ENCODE measurements at places on chromosomes 7 and 10.

- DNase-seq = no peak
Observed at GRCh38 chr7:112161253-112162141, 44.7 kb downstream of the DOCK4 start.

- no peak for DNase-seq
Observed at GRCh38 chr10:88505265-88505664, 77.9 kb downstream of the RNLS start.

- DNase-seq = no peak
Observed at GRCh38 chr10:46018453-46019176, 11.8 kb downstream of the NCOA4 start.

GRCh38 chr7:25802473-25802872 is 349.5 kb upstream of the NFE2L3 start:
- DNase-seq = no peak

GRCh38 chr10:47137311-47137851 is 162.6 kb upstream of the GDF10 start:
- no peak for DNase-seq

DNA sequence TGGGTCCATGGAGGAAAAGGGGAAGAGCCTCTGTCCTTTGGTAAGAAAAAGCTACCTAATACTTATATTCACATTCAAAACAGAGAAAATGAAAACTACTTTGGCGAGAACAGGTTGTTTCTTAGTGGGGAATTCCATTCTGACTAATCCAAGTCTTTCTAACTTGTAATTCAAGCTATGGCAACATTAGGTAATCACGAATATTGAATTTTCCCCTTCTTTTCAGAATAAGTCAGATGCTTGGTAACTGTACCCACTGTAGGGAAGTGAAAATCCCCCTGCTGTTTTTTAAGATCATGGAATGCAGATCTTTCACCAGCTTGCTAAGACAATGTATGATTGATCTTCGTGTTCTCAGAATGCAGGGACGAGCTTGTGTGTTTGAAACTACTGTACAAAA is 384.4 kb downstream of the TCERG1L start:
- DNase-seq = no peak

DNA sequence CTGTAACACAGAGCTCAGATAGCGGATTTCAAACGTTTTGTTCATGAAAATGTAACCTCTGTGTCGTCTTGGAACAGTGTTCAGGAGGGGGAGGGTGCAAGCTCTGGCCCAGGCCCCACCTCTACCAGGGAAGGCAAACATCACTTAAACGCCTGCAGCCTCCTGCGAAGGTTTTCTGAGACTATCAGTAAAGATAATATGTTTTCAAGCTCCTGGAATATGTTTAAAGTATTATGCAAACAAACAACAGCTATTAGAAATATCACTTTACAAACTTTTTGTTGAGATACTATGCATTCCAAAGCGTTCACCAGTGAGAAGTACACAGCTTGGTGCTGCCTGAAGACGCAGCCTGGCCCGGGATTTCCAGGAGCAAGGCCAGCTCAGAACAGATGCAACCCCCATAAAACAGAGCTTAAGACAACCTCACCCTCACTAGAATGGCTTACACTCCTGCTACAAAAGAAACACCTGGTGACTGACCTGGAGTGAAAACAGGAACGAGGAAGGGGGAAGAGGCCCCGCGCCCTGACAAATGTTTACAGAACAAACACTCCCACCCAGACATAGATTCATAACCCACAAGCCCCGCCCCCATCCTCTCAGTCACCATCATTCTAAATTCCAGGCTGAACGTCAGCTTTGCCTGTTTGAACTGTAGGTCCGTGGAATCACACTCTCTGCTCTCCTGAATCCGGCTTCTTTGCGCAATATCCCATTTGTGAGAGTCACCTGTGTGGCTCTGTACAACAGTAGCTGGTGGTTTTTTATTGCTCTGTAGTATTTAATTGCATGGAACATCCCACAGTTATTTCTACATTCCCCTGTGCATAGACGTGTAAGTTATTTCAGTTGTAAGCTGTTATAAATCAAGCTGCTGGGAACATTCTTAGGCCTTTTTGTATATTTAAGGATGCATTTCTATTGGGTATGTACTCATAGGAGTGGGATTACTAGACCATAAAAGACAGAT is 155.0 kb downstream of the PTPRN2 start:
- no peak for DNase-seq

GRCh38 chr10:77899690-77900089 is 26.9 kb downstream of the DLG5 start:
- no peak for DNase-seq

- DNase-seq = no peak
Observed at GRCh38 chr10:2387261-2387660, 649.9 kb upstream of the ADARB2 start.

GRCh38 chr7:84829719-84830118 is 357.1 kb downstream of the SEMA3D start:
- no peak for DNase-seq

GRCh38 chr10:21978191-21978862 is 25.2 kb downstream of the DNAJC1 start:
- no peak for DNase-seq

DNA sequence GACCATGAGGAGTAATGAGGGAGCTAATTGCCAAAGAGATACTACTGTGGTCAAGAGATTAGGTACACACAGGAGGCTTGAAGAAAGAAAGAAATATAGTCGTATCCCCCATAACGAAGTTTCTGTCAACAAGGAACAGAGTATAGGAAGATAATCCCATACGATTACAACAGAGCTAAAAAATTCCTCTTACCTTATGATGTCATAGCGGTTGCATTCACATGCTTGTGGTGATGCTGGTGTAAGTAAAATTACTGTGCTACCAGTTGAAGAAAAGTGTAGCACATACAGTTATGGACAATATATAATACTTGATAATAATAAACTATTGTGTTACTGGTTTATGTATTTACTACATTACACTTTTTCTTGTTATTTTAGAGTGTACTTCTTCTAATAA is 51.6 kb upstream of the CASD1 start:
- DNase-seq = no peak

DNA sequence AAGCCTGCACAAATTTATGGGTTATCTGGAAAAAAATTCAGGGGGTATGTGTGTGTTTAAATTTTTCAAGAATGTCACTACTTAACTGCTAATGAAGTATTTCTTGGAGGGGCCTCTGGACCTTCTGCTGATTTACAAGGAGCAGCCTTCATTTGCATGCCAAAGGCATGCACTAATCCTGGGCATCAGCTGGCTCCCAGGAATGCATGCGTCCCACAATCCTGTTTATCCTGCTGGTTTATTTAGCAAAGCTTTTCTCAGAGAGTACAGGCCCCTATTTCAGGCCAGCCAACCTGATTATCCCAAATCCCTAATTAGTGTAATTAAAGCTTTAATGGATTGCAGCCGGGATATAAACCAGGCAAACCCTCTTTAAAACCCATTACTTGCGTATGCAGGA is 170.4 kb downstream of the TAX1BP1 start:
- no peak for DNase-seq

GRCh38 chr7:86980223-86980622 is 79.2 kb downstream of the ELAPOR2 start:
- DNase-seq = no peak

GRCh38 chr10:23422003-23422411 is 16.9 kb upstream of the OTUD1 start:
- no peak for DNase-seq

DNA sequence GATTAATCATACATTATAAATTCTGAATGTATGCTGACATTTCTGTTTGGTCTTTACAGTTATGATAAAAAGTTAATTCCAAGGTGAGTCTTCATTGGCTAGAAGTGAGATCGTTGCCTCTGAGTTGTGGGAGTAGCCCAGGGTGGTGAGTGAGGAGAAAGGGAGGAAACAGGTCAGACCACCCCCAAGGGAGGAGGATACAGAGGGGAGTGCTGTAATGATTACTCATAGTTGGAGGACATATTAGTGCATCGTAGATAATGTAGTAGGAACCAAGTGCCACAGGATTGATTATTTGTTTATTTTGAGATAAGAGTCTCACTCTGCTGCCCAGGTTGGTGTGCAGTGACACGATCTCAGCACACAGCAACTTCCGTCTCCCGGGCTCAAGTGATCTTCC is 672.2 kb downstream of the INHBA start:
- DNase-seq = no peak

DNA sequence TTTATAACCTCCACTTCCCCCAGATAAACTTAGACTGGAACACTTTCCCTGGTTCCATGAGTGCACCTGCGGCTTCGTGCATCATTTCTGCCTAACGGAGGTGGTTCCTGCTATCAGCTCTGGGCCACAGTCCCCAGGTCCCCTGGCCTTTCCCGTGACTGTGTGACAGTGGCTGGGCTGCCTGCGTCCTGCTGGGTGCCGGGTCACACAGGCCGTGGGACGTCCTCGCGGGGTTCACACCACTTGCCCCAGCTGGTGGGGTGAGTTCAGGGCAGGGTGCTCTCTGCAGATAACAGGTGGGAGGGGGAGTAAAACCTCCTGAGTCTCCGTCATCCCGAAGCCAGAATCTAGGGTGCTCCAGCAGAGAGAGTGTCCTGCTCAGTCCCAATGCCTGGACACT is 58.7 kb upstream of the CFAP46 start:
- no peak for DNase-seq

GRCh38 chr7:32034052-32034451 is 36.2 kb downstream of the PDE1C start:
- DNase-seq = no peak

DNA sequence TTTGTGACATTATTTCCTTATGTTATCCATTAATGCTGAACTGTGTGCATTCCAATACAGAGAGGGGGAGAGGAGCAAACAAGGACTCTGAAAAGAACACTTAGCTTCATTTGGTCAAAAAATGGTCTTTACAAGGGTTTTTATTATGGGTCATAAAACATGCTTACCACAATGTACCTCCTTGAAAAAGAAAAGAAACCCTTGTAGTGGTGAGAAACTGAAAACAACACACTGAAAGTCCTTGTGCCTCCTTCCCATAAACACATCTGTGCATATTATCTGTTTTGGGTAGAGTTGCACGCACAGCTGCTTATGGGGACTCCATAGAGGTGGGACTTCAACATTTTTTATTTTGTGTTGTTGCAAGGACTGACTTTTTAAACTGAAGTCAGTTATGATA is 98.7 kb downstream of the CDK6 start:
- no peak for DNase-seq

- DNase-seq = no peak
Observed at GRCh38 chr7:68176974-68177373, 1180.3 kb downstream of the TYW1 start.

DNA sequence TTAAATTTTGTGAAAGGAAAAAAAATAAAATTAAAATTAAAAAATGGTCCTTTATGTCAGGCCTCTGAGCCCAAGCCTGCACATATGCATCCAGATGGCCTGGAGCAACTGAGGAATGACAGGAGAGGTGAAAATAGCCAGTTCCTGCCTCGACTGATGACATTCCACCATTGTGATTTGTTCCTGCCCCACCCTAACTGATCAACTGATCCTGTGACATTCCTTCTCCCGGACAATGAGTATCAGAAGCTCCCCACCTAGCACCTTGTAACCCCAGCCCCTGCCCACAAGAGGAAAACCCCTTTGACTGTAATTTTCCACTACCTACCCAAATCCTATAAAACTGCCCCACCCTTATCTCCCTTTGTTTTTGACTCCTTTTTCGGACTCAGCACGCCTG is 972.2 kb upstream of the GHITM start:
- DNase-seq = no peak

- DNase-seq = no peak
Observed at GRCh38 chr10:89625041-89625765, 19.8 kb downstream of the PANK1 start.

- DNase-seq = no peak
Observed at GRCh38 chr10:21263263-21263803, 262.1 kb downstream of the SKIDA1 start.

GRCh38 chr10:25080880-25081581 is 64.6 kb downstream of the THNSL1 start:
- DNase-seq = peak; percentile 28

DNA sequence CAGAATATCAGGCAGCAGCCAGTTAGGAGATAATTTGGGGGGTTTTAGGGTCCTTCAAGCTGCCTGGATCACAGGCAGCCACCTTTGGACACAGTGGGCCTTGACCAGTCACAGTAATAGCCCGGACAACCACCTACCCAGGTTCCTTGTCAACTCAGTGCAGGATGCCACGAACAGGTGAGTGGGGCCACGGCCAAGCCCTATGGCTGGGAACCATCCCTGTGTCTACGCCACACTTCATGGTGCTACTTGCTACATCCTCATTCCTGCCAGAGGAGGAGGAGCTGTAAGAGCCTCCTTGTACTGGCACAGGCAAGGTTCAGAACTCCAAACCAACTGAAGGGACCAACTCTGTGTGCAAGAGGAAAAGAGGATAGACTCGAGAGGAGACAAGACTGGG is 19.9 kb downstream of the ITPRIP start:
- no peak for DNase-seq

- DNase-seq = no peak
Observed at GRCh38 chr10:5525561-5526341, 990 bp downstream of the CALML3 start.

DNA sequence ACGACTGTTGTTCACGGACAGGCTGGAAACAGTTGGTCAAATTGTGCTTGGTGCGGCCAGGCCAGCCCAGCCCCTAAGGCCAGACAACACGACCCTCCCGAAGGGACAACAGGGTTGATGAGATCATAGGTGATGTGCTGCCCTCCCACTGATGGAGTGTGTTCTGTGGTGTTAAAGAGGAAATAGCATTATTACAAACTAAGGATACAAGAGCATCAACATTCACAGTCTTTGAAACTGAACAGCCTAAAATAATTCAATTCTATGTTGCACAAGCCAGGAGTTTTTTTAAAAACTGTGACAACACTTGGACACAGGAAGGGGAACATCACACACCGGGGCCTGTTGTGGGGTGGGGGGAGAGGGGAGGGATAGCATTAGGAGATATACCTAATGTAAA is 87.6 kb downstream of the FAM53B start:
- DNase-seq = no peak

DNA sequence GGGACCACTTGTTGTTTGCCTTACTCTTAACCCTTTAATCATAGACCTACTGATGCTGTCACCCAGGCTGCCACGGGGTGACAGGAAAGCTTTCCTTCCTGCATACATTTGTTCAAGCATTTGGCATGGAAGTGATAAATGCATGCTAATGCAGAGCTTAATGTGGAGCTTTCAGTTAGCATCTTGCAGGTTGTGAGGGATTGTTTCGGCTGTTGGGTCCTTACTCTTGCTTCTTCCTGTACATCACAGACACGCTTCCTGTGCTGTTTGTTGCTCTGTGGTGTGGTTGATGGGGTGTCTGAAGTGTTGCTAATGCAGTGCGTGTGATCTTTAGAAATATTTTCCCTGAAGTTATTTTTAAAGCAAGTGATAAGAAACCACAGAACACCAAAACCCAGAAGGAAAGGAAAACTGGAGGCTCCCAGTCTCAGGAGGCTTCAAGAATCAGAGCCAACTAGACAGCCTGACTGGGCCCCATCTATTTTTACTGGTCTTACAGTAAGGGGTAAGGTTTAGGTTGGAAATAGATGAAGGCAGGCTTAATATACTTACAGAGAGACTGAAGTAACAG is 143.1 kb downstream of the CHN2 start:
- no peak for DNase-seq

- DNase-seq = no peak
Observed at GRCh38 chr10:77463967-77464745, 173.5 kb downstream of the KCNMA1 start.

All from stimulated activated CD8-positive, alpha-beta memory T cell treated with anti-CD3 and anti-CD28 coated beads, Interleukin-2, amount 100 ng/mL, for 1 hour (primary cell).